Breast epithelium (tissue), 4 donors: ENCODE measurements at places on chromosomes 6 and 20. TPM values are rescaled to one million over a fixed set of nuclear protein-coding genes. Genes with fewer than 3 reads are reported as not detected.

GRCh38 chr20:61580958-61581824 is 329.1 kb downstream of the CDH4 start:
- no peak for DNase-seq

DNA sequence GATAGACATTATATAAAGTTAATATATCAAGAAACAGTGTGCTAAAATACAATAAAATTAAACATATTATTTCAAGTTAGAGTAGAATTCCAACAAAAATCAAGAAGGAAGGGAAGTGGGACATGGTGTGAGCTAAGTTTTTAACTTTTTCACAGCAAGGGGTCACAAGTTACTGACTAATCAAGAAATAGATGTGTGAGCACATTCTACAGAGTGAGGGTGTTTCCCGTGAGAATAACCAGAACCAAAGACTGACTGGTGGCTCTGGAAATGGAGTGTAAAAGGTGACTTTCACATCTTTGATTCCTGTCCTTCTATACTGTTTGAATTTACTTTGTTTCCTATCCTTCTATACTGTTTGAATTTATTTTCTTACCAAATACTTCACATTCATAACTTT is 206.6 kb downstream of the TASP1 start:
- DNase-seq = no peak

The MEA1 gene
- 65.0 TPM for total RNA-seq

The YIPF3 gene
- total RNA-seq = 89.5 TPM

The CTCFL gene
- total RNA-seq = not detected

DNA sequence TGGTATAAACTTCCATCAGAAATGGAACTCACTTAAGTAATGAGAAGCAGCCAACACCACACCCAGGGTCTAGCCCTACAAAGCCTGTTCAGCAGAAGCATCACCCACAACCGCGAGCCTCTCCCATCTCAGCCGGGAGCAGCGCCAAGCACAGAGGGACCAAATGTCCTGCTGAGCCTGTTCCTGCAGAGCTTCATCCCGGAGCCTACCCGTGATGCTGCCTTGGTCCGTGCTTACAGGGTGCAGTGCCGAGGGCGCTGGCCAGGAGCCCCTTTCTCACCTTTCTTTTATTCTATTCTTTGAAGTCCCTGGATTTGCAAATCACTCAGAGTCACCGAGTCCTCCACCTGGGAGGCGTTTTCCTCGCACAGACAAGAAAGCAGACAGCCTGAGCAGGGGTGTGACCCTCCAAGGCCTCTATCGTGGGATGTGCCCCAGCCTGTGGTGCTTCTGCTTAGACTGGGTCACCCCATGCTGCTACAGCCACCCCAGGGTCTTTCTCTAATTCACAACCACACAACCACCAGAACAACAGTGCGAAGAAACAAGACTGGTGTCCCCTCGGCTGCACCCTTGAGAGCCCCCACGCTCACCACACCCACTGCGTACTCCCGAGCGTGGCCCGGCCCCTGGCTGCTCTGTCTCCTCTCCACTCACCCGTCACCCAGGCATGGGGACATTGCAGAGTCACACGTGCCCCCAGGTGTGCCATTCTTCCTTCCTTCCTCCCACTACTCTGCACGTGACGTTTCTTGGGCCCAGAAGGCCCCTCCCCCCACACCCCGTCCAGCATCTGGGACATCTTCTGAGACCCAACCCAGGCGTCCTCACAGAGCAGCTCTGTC is 92.2 kb upstream of the MPC1 start:
- no peak for DNase-seq

- no peak for DNase-seq
Observed at GRCh38 chr20:20743511-20744169, 31.2 kb upstream of the RALGAPA2 start.

DNA sequence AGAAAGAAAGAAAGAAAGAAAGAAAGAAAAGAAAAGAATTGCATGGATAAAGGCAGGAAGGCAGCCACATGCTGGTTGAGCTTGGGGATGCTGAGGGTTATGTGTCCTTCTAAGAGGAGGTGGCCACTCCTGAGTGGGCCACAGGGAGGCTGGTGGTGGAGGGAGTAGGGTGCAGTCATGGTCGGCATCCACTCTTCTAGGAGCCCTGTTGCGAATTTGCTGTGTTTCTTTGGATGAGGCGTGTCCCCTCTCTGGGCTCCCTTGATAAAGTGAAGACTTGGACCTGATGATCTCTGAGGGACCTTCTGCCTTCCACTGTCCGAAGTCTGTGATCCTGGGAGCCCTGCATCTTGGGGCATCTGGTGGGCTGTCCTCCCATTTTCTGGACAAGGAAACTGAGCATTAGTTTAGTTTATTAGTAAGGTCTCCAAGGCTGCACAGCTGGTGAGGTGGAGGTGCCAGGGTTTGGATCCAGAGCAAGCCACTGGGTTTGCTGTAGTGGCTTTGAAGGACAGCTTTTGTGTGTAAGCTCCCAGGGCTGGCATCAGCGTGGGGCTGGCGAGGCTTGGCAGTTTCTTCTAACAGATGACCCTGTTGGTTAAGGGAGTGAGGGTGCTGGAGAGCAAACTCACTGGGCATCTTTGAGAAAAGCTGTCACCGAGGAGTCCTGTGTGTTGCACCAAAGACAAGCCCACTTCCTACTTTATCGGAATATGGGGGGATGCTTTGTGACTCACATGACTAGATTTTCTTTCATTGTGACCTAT is 4.3 kb downstream of the DLGAP4 start:
- no peak for DNase-seq

DNA sequence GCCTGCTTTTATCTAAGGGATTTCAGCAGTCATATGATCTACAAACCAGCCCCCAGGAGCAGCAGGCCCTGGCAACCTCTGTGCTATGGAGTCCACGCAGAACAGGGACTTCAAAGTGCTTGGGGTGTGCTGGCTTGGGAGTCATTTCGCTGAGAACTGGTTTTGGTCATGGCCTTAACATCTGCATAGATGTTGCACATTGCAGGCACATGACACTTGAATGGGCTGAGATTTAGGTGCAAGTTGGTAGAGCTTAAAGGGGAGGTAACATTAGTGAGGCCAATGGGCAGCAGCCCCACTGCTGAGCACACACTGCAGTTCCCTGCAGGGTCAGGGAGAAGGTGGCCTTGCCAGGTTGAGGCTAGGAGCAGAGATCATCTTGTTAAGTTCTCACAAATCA is 43.6 kb downstream of the RREB1 start:
- peak; percentile 13 for DNase-seq

The CFAP61 gene
- total RNA-seq = 0.33 TPM

DNA sequence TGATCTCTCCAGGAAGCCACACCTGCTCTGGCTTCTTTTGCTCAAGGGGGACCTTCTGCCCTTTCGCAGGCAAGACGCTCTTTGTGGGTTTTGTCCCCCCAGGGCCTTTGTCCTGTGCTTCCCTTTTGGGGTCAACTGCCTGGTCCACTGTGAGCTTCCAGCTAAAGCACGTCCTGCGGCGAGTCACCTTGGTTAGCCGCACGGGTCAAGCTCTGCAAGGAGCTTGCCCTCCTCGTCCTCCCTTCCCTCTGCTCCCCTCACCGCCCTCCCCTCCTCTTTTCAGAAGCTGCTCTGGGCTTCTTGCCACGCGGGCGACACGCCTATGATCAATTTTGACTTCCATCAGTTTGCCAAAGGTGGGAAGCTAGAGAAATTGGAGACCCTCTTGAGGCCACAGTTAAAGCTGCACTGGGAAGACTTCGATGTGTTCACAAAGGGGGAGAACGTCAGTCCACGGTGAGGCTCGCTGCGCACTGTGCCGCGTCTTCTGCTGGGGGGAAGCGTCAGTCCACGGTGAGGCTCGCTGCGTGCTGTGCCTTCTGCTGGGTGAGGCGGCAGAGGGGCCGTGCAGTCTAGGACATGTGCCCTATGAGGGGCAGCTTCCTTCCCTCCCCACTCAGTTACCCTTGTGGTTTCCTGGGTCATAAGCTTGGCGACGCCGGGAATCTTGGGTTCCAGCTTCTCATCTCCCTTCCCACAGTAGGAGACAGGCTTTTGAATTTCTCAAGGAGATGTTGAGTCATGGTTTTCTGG is 80.2 kb downstream of the SYNJ2 start:
- DNase-seq = no peak

DNA sequence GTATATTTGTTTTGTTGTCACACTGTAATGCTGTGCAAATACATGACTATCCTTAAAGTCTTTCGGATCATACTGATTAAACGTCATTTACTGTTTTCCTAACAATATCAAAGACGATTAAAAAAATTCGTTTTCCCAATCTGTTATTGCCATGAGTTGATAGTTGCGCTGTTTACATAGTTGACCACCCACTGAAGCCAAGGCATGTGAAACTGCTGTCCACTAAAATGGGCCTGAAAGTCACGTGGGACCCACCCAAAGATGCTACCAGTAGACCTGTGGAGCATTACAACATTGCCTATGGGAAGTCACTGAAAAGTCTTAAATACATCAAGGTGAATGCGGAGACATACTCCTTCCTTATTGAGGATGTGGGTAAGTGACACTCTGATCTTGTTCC is 28.1 kb downstream of the FNDC1 start:
- DNase-seq = no peak

The EPHA7 gene
- 0.66 TPM for total RNA-seq

GRCh38 chr6:34982424-34982852 is 93.4 kb downstream of the ANKS1A start:
- DNase-seq = no peak

DNA sequence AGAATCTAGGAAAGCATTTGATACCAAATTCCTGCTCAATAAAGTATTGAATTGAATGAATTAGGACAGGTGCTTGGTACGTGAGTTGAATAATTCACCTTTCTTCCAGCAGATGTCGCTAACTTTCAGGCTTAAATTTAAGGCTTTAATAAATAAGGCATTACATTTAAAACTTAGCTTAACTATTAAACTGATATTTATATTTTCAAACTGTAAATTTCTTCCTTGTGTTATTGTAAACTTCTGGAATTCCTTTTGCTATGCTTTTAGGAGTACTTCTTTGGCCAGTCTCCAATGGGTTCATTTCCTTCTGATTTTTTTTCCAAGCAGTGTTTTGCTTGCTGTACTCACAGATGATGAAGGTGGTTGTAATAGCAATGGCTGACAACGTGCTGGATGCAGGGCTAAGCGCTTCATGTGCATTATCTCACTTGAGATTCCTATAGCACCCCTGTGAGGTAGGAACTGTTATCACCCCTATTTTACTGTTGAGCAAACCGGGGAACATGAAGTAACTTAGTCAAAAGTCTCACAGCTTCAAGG is 71.3 kb upstream of the SLC2A12 start:
- no peak for DNase-seq

DNA sequence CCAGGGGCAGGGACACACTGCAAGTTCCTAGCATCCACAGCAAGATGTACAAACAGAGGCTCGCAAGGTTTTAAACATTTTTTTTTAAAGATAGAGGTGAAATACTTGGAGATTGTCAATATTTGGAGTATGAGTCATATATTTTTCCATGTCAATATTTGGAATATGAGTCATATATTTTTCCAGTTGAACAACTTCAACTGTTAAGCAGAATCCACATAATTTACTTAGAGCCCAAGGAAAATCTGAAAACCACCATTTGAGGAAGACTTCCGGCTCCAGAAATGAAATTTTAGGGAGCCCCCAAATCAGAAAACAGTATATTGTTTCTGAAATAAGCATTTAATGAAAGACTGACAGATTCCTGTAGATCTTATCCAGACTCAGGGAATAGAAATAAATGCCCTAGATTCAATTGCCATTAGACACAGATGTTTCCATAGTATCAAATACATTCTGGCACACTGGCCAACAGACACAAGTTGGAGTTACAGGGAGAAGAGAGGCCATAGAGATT is 51.6 kb upstream of the FAM184A start:
- no peak for DNase-seq

DNA sequence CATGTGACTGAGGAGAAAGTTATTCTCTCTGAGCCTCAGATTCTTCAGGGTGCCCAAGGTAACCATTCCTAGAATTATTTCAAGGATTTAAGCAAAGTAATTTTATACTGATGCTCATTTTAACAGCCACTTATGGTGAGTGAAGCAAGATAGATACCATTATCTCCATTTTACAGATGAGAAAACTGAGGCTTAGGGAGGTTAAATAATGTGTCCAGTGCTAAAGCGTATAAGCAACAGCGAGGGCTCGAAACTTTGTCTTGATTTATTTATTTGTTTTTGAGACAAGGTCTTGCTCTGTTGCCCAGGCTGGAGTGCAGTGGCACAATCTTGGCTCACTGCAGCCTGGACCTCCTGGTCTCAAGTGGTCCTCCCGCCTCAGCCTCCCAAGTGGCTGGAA is 53.6 kb downstream of the FOXF2 start:
- DNase-seq = no peak

DNA sequence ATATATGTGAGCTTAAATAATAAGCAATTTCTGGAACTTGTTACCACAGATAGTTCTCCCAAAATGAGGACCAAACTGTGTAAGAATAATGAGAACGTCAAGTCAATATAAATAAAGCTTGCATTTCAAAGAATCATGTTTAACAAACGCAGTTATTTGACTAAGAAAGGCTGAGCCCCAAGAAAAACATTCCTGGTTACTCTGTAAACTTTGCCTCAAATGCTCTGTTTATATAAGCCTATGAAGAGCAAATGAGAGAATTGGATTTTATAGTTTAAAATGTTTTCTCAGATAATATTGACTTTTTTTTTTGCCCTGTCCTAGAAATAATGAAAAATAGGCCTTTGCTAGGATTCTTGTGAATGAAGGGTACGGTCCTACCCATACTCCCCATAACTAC is 81.3 kb downstream of the C6orf52 start:
- no peak for DNase-seq

The KCNQ5 gene
- total RNA-seq = 1.0 TPM

- DNase-seq = no peak
Observed at GRCh38 chr6:88982720-88983119, 19.3 kb upstream of the RNGTT start.

GRCh38 chr20:1429143-1429728 is 36.4 kb upstream of the FKBP1A start:
- DNase-seq = no peak

GRCh38 chr6:21188505-21189223 is 404.9 kb upstream of the SOX4 start:
- DNase-seq = no peak

DNA sequence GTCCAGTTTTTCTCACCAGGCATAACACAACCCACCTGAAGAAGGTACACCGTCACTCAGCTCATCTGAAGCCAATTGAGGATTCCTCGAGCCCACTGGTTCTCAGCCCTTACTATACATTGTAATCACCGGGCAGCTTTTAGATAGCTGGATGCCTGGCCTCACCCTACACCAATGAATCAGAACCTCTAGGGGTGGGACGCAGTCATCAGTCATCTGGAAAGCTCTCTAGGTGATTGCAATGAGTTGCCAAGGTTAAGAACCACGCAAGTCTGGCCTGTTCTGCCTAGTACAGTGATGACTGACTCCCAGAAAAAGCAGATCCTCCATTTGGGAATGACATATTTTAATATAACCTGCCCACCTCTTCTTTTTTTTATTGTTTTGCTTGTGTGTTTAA is 41.1 kb downstream of the MC3R start:
- no peak for DNase-seq

- no peak for DNase-seq
Observed at GRCh38 chr6:40138273-40138720, 204.0 kb upstream of the MOCS1 start.

The PROCR gene
- 39.8 TPM for total RNA-seq

DNA sequence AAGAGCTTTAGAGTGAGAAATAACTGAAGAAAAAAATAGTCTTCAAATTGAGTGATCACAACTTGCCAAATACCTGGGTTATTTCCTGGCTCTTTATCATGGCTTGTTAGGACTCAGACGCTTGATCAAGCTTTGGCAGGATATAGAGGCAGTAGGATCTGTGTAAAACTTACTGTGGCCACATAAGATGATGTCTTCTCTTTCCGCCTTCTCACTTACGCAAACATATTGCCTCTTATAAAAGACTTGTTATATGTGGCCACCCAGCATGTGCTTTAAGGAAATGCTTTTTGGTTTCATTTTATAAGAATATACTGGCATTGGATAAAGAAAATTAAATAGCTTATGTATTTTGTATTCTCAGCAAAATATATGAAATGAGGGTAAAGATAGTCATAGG is 101.8 kb upstream of the AKIRIN2 start:
- DNase-seq = no peak

The TBX18 gene
- total RNA-seq = 8.8 TPM
